Hippocampal formation (tissue), 2 donors: ENCODE measurements at places on chromosomes 6 and 20.
A peak's percentile ranks its signal among the peaks of the same experiment; 100 is the strongest.

- peak; percentile 42 for DNase-seq
Observed at GRCh38 chr20:40868551-40869217, 159.9 kb upstream of the TOP1 start.

DNA sequence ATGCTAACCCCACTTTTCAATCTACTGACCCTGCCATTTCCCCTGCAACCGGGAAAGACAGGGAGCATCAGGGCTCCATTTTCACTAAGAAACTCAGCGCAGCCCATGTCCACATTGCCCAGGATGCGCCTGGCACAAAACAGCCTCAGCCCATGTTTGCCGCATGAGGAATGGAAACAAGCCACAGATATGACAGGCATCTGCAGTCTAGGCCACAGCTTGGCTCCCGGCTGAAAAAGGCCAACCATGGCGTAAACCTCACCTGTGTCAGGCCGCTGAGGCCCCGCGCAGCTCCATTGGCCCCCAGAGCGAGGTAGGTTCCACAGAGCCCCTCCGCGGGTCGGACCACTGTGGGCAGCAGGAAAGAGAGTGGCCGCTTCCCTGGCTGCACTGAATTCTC, 21.7 kb downstream of the GGT7 start:
- no peak for DNase-seq

DNA sequence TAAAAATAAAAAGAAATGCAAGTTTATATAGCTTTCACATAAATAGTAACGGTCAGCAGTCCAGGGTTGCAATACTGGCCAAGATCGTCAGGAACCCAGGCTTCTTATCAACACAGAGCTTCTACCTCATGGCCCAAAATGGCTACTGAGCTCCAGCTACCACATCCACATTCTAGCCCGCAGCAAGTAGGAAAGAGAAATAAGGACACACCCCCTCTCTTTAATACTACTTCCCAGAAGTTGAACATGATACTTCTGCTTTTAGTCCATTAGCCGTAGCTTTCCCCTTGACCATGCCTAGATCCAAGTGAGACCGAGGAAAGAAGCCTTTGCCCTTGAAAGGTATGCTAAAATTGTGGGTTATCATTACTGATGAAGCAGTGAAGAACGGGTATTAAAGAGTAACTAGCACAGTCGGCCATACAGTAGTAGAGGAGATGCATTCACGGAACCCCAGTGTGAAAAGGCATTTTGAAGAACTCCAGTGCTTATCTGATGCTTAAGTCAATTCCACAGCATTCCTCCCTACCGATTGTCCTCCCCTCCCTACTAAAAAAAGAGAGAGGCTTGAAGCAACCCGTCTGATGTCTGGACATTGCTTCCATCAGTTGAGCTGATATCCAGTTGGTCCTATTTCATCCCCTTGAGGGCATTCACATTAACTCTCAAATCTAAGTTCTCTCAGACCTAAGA, 226.9 kb upstream of the RREB1 start:
- no peak for DNase-seq

DNA sequence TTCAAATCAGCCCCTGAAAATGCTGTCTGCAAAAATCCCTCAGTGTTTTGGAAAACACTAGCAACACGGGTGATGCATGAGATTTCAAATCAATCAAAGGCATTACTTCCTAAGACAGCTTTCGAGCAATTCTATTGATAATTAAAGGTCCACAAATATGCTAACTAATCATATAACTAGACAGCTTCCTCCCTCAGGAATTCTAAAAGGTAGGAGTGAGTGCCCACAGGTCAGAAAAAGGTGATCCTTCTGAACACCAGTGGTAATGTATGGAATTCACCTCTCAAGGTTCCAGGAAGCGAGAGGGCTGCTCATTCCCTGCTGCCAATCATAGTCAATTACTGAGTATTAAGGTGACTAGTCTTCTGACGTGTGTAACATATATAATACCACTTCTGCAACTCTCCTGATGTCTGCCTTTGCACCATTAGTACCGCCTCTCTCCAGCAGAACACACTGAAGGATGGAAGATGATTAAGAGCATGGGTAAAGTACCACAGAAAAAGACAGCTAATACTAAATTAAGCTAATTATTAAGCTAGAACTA, 16.4 kb downstream of the MAN1A1 start:
- no peak for DNase-seq

- DNase-seq, result no peak
Observed at GRCh38 chr6:27948237-27948636, 8.8 kb upstream of the OR2B6 start.

GRCh38 chr6:54717849-54718455, 128.6 kb upstream of the FAM83B start:
- DNase-seq, result peak; percentile 41

DNA sequence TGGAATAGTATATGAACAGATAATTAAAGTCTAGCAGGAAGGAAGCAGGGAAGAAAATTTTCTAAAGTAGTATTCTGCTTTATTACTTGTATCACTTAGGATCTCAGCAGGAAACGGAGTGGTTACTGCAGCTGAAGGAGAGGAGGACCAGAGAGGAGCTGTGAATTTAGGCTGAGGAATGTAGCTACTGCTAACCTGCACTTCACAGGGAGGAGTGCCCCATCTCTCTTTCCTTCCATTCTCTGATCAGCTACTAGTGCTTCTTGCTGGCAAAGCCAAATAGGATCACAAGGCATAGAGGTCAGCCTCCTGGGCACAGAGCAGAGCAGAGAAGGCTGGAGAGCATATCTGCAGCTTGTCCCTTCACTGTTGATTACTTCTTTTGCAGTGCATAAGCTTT, 205.3 kb upstream of the ASCC3 start:
- DNase-seq, result no peak

GRCh38 chr20:37969949-37970855, 63.1 kb downstream of the TTI1 start:
- no peak for DNase-seq

DNA sequence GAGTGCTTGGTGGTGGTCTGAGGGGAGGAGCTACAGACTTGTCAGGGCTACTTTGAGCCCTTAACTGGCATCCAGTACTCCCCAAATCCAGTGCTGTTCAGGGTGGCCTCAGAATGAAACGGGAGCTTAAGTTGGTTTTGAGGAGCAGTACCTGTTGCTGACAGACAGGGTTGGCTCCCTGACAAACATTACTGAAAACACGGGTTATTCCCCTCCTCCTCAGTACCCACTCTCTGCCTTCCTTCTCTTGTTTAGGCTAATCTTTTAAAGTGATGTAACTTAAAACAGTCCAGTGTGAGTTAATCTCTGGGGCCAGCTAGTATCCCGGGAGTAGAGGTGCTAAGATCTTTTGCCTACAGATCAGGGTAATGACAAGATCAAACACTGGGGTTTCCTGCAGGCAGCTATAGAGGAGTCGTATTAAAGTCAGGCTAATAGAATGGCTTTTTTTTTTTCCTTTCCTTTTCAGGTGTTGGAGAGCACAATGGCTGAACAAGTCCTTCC, 3.7 kb downstream of the TNFAIP3 start:
- no peak for DNase-seq

DNA sequence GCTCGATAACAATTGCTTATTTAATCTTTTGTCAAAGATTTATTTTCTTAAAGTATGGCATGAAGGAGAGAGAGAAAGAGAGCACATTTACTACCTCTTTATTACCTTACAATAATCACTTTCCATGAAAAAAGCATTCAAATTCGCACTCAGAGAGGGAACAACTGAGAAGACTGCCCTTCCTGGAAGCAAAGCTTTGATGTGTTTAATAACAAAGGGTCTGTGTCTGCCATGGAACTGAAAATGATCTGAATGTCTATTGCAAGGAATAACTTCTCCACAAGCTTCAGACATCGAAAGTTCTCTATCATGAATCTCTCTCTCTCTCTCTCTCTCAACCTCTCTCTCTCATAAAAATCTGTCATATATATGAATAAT, 308.9 kb downstream of the HDGFL1 start:
- DNase-seq, result no peak

DNA sequence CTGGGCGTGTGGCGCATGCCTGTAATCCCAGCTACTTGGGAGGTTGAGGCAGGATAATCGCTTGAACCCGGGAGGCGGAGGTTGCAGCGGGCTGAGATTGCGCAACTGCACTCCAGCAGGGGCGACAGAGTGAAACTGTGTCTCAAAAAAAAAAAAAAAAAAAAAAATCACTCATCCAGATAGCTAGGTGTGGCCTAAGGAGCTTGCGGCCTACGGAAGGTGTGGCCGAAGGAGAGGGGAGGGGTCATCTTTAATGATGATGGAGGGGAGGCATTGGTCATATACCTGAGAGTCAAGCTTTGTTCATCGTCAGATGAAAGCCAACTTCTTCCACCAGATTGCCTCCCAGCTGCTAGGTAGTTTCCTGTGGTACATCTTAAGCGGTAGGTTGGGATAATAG, 801 bp upstream of the PPARD start:
- no peak for DNase-seq

DNA sequence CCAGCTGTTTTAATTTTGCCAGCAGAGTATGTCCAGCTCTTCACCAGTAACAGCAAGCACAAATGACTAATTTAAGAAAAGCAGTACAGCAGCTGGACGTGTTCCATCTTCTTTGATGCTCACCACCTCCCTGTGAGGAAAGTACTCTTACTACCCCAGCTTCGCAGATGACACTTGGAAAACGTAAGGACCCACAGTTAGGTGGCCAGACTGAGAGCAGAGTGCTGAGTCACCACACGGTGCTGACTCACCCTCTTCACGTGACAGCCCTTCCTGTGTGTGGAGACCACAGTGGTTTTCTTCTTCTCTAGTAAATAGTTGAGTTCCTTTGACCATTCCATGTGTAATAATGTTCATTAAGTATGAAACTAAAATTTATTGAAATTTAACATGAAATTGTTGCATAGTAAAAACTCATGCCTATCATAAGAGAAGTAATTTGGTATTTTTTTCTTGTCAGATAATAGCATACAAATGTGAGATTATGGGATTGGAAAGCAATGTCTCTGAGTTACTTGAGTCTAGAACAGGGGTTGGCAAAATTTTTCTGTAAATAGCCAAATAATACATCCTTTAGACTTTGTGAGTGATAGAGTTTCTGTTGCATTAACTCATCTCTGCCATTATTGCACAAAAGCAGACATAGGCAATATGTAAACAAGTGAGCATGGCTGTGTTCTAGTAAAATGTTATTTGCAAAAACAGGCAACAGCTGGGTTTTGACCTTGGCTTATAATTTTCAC, 76.6 kb downstream of the SLX4IP start:
- DNase-seq, result peak; percentile 47

GRCh38 chr6:12356431-12356830, 66.3 kb downstream of the EDN1 start:
- DNase-seq, result no peak

- no peak for DNase-seq
Observed at GRCh38 chr20:32453467-32454163, 95.5 kb downstream of the ASXL1 start.

- DNase-seq, result no peak
Observed at GRCh38 chr20:50357783-50358161, 152.4 kb upstream of the PTPN1 start.

DNA sequence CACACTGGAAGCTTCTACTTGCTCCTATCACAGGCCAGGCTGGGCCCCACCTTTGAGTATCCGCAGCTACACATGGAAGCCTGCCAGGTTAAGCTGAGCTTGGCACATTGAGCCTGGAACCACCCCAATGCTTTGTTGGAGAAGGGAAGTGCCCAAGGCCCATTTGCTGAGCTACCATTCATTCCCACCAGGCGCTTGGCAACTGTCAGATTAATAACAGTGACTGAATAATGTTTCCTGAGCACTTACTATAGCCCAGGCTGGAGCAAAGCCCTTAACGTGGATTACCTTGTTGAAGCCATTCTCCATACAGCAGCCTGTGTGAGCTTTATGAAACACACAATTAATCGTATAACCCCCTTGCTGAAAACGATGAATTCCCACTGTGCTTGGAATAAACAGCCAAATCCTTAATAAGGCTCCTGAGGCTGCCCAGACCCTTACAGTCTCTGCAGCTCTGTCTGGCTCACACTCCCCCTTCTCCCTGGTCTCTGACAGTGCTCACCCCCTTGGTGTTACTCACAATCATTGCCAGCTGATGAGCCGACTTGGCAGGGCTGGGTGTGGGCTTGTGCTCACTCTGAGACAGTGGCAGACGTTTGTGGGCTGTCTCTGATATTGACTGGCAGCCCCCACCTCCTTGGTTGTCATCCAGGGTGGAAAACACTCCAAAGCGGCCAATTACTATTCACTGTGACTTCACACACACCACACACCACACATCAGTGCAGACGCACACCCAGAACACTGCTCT, 357.1 kb downstream of the MAFB start:
- no peak for DNase-seq

GRCh38 chr6:141000917-141001316, 1131.8 kb upstream of the GJE1 start:
- DNase-seq, result no peak

GRCh38 chr6:163291622-163292021, 122.9 kb upstream of the QKI start:
- no peak for DNase-seq

GRCh38 chr6:38350220-38350619, 289.5 kb downstream of the BTBD9 start:
- no peak for DNase-seq

- DNase-seq, result no peak
Observed at GRCh38 chr6:45500924-45501816, 123.4 kb upstream of the SUPT3H start.

- peak; percentile 45 for DNase-seq
Observed at GRCh38 chr6:80214436-80215022, 108.1 kb downstream of the BCKDHB start.

DNA sequence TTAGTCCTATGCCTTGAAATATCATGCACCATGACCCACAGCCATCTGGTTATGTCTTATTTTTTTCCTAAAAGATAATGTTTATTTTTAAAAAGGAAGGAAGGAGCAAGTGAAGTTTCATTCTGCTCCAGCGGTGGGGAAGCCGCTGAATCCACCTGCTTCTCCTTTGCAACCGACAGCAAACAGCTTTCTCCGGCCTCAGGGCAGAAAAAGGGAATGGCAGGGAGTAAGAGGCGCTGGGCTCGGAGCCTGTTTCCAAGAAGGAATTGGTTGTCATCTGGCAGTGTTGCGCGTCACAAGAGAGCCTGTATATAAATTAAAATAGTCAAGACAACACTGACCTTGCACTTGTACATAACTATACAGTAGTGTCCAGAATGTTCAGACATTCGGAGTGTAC, 14.2 kb downstream of the GFRA4 start:
- no peak for DNase-seq

GRCh38 chr6:149317644-149318571, at the start of gene TAB2:
Gene TAB2 (plus strand): TSS chr6:149317712. CDS start chr6:149369998, 52,286 bp downstream.
- DNase-seq, result peak; percentile 68

GRCh38 chr6:150876598-150876997, 11.1 kb downstream of the MTHFD1L start:
- no peak for DNase-seq

GRCh38 chr20:16583474-16583873, 10.2 kb upstream of the KIF16B start:
- DNase-seq, result no peak

- no peak for DNase-seq
Observed at GRCh38 chr6:80338201-80338836, 231.8 kb downstream of the BCKDHB start.

- no peak for DNase-seq
Observed at GRCh38 chr20:36116807-36117441, 37.6 kb upstream of the EPB41L1 start.
